ENCODE measurements at places on chromosomes 13 and 19.

DNA sequence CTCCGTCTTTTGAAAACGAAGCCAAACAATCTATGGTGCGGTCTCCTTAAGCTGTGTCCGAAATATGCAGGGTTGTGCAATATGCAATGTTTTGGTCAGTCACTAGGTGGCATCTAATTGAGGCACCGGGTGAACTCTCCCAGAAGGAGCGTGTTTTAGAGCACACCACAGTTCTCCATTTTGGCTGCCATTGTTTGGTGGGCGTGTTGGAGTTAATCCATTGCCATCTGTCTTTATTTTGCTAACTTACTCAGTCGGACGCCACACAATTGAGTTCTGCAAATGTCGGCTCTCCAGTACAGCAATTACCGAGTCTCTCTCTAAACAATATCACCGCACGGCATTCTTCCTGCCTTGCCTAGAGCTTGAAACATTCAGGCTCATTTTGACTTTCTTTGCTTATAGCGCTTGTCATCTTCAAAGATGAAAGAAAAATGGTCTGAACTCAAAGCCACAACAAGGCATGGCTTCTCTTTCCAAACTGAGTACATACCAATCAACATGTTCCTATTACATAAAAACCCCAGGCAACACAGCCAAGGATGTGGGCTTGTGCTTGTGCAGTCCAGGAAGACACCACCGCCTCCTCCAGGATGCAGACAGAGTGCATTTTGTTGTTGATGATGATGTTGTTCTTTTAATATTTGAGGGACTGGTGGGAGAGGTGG, 182.0 kb upstream of the SERP2 start:
- DNase-seq: peak; percentile 18

DNA sequence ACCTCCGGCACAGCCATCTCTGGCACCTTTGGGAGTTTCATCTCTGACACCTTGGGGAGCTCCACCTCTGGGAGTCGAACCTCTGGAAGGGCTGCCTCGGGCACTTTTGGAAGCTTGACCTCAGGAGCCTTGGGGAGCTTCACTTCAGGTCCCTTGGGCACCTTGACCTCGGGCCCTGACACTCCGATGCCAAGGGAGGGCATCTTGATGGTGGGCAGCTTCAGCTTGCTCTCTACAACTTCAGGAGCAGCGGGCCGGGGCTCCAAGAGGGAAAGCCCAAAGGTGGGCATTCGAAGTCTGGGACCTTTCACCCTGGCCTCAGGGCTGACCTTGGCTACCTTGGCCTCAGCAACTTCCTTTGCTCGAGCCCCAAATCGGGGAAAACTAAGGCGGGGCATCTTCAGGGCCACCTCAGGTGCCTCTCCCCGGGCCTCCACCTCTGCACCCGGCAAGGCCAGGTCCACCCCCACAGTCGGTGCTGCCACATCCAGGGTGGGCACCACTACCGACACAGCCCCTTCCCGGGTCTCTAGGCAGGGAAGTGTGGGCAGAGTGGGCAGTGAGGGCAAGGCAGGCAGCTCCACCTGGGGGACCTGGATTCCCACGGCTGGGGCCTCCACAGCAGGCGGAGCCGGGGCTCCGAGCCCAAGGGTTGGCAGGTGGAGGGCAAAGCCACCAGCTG, 7.0 kb upstream of the HIPK4 start:
- DNase-seq: no peak

GRCh38 chr13:34419025-34419424, 523.0 kb upstream of the NBEA start:
- no peak for DNase-seq

DNA sequence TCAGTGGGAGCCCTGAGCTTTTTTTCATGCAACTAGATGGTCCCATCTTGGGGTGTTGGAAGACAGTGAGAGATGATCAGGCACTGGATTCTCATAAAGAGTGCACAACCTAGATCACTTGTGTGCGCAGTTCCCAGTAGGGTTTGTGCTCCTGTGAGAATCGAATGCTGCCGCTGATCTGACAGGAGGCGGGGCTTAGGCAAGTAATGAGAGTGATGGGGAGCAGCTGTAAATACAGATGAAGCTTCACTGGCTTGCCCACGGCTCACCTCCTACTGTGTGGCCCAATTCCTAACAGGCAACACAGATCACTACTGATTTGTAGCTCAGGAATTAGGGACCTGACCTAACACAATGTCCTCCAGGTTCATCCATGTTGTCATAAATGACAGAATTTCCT, 43.6 kb upstream of the UBAC2 start:
- DNase-seq: no peak

- DNase-seq: no peak
Observed at GRCh38 chr19:2372076-2372612, 12.1 kb downstream of the TMPRSS9 start.

DNA sequence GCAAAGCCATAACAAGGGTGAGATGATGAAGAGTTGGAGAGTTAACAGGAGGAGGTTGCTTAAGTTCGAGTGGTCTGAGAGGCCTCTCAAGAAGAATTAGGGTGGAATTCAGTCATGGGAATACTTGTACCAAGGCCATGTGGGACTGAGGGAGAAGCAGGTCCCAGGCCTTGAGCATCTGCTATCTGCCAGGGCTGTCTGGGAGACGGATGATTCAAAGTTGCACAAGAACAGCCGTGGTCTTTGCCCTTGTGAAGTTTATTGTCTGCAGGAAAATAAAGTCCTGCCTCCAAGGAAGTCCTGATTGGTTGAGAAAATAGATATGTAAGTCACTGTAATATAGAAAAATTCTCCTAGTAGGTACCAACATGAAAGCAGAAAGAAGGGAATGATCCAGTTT, 178.8 kb upstream of the RFC3 start:
- DNase-seq: no peak

GRCh38 chr19:45621389-45621788, 17.8 kb downstream of the EML2 start:
- DNase-seq: no peak

DNA sequence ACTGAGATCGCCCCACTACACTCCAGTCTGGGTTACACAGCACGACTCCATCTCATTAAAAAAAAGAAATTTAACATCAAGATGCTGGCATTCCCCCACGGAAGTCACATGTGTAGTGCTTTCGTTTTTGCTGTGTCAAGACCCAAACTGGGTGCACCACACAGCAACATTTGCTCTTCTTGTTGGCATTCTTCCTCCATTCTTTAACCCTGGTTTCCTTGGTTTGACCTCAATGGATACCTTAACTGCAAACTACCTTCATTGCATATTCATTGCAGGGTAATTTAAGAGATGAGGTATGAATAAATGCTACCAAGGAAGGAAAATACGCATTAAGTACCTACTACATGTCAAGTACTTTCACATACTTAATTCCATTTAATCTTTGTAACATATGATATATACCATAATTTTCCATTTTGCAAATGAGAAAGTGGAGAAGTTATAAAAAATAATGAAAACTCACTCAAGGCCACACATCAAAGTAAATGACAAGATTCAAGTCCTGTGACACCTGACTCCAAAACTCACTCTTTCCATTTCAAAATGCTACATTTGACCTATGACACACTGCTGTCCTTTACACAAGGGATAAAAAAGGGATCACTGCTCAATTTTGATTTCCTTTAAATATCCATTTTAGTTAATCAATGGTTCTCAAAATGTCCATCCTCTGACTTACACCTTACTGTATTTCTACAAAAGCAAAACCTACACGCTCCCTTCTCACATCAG, 59.2 kb downstream of the STK24 start:
- DNase-seq: no peak

Data from activated naive CD4-positive, alpha-beta T cell treated with anti-CD3 and anti-CD28 coated beads, Interleukin-2, amount 50 U/mL, for 72 hours (primary cell).